ENCODE measurements at places on chromosomes 12 and 14.

DNA sequence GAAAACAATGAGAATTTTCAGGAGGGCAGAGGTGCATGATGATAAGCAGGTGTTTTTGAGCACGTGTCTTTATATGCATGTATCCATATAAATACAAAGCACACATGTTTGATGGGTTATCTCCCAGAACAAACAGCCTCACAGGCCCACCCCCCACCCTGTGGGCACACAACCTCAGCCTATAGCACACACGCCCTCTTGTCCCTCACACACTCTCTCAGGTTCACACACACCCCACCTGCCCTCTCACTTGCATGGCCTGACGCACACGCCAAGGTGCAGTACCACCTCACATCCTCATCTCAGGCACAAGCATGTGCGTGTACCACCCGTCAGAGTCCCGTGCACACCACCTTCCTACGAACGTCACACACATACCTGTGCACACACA, 8.6 kb upstream of the KRT8 start:
- no peak for DNase-seq

- DNase-seq: no peak
Measured at GRCh38 chr12:124032265-124032886, 59.4 kb downstream of the ZNF664 start.

GRCh38 chr14:92397150-92397952, 74.4 kb downstream of the SLC24A4 start:
- no peak for DNase-seq

DNA sequence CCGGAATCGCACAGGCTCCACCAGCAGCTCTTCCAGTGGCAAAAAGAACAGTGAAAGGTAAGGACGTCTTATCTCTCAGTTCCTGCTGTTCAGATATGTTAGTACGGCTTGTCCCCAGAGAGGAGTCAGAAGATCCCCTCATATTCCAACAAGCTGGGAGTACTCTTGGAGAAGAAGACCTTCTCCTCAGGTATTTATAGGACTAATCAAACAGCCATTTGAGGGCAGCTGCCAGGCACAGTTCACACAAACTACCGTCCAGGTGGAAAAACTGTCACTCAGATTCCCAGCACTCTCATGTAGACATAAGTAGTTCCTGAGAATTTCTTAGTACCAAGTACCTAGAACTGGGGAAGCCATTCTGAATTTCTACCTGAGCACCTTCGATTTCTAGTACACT, 85.3 kb downstream of the EML1 start:
- no peak for DNase-seq

DNA sequence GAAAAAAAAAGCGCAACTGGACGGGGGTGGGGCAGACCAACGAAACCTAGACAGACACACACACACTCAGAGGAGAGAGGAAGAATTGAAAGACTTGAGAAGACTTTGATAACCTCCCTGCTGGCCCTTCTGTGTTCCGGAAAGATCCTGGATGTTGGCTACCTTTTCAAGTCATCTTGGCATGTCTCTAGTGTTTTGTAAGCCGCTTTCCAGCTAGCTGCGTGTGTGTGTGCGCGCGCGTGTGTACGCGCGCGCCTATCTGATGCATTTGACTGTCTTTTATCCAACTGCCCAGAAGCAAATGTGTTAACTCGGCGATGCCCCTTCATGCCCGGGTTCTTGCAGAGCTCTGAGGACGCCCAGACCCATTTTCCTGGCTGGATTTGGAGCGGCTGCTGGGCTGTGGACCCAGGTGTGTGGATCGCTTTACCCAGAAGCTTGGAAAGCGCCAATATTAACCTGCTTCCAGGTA, 664 bp downstream of the LRFN5 start:
- no peak for DNase-seq

DNA sequence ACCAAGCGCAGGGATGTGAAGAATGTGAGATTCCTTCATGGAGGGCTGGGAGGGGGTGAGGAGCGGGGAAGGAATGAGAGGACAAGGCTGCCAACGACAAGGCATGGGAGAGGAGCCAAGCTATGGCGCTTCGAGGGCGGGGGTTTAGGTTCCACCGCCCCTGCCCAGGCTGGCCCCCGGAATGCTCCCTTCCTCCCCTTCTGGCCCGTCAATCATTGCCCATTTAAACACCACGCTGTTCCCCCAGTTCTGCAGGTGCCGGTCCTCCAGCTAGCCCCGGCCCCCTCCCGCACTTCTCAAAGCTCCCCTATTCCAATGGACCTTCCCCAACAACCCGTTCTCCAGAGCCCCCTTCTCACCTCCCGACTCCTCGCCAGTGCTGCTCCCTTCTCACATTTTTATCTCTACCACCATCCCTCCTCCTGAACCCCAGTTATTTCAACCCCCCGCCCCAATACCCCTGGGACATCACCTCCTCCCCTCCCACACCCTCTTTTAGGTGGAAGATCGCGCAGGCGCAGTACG, 428 bp downstream of the RNF41 start:
- DNase-seq: no peak

DNA sequence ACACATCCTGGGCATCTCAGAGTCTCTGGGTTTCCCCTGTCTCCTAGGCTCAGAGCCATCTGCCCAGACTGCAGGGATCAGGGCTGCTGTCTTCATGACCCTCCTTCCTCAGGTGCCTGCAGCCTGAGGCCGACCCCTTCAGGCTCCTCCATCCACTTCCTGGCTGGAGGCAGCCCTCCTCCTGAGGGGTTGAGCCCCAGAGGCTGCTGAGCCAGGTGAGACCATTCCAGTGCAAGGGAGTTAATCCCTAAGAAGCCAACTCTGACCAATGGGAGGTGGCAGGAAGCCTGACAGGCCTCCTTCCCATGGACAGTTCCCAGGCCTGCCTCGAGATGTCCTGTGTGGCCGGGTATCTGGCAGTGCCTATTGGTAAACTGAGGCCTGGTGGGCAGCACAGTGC, 8.4 kb upstream of the PPP4R4 start:
- no peak for DNase-seq

- no peak for DNase-seq
Measured at GRCh38 chr12:84641940-84642545, 270.6 kb downstream of the SLC6A15 start.

DNA sequence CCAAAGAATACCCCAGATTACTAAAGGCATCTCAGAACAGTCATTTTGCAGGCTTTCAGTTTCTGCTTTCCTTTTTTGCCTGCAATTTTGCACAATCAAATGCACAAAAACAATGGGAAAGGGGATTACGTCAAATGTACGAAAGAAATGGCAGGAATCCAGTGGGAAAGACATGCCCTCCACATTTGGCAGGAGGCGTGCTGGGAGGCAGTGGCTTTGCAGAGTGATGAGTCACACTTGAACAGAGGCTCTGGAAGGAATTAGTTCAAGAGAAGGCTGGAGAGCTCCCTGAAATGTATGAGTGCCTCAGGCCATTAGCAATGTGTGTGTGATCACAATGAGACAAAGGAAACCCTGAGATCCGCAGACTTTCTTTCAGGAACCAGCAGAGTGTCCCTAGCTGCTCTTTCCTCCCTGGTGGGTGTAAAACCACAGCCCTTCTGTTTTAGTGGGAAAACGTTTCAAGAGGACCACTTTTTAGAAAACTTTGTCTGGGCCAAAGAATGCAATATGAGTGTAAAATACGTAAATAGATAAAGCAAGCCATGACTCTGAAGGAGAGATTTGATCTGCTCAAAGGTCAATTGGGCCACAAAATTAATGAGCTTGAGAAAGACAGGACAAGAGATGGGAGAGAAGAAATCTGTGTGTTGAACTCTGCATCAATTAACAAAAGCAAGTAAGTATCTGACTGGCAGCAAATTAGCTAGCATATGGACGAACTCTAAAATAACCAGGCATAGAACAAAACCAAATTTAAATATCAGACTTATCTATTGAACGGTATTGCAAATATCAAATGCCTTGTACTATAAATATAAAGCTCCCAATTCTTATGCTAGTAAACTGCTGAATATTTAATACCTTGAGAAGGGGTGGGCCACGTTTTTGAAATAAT, 155.4 kb upstream of the PDE3A start:
- no peak for DNase-seq

DNA sequence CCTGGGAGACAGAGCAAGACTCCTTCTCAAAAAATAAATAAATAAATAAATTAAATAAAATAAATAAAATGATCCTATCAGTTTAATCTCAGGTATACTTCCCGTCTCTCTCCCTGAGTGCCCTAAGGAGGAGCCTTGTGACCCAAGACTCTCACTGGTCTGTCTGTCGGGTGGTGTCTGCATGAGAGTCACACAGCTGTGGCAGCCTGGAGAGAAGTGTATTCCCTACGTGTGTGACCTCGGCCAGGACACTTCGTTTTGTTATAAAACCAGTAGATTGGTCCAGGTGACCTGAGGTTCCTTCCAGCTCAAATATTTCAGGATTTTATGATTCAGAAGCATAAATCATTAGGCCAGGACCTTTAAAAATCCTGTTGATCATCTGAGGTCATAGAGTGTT, 4.8 kb downstream of the SYNE3 start:
- DNase-seq: no peak

Measured in GM12878 (cell line).